ENCODE measurements at places on chromosomes 16 and 17.

GRCh38 chr17:7717756-7718350 lies 309 bp downstream of the DNAH2 start:
- DNase-seq, result no peak

- no peak for DNase-seq
Observed at GRCh38 chr17:75345514-75346167, 56.4 kb upstream of the SLC25A19 start.

- DNase-seq, result peak; percentile 10
Observed at GRCh38 chr17:18356624-18357023, 6.7 kb downstream of the SHMT1 start.

DNA sequence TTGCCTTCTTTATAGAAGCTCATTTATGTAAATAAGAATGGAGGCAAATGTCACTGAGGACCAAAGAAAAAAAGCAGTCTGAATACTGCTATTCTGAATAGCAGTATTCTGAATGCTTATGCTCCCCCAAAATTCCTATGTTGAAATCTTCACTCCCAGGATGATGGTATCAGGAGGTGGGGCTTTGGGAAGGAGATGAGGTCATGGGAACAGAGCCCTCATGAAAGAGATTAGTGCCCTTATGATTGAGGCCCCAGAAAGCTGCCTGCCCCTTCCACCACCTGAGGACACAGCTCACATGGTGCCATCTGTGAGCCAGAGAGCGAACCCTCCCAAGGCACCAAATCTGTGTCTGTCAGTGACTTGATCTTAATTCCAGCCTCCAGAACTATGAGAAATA lies 28.8 kb downstream of the HEATR6 start:
- no peak for DNase-seq

DNA sequence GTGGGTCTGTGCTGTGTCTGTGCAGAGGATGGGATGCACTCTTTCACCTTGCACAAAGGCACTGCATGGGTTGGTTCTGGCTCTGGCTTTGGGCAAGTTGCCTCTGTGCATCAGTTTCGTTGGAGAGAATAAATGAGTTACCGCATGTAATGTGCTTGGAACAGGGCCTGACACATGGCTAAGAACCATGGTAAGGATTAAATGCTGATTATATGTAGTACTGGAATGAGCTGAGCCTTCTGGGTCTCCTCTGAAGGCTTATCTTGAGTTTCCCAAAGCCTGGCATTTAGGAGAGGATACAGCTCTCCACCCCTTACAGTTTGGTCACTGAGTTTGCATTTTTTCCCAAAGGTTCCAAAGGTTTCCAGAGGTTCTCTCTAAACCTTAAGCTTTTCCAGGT lies 69.1 kb downstream of the KSR1 start:
- DNase-seq, result no peak
